Muscle of leg (tissue), 16 donors: ENCODE measurements at places on chromosomes 4 and X.

- DNase-seq = no peak
Observed at GRCh38 chr4:182929296-182929695, 12.1 kb upstream of the DCTD start.

DNA sequence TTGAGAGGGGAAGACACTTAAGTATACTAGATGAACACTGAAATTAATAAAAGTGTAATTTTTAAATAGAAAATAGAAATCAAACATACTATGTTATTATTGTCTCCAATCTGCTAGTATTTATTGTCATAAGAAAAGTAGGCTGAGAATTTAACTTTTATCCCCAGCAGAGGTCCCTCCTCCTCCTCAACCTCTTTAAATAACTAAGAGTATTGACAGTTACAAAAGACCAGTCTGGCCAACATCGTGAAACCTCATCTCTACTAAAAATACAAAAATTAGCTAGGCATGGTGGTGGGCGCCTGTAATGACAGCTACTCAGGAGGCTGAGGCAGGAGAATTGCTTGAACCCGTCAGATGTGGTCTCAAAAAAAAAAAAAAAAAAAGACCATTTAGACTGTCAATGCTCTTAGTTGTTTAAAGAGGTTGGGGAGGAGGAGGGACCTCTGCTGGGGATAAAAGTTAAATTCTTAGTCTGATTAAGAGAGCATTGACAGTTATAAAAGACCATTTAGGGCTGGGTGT is 4.2 kb downstream of the SLC30A9 start:
- DNase-seq = no peak

DNA sequence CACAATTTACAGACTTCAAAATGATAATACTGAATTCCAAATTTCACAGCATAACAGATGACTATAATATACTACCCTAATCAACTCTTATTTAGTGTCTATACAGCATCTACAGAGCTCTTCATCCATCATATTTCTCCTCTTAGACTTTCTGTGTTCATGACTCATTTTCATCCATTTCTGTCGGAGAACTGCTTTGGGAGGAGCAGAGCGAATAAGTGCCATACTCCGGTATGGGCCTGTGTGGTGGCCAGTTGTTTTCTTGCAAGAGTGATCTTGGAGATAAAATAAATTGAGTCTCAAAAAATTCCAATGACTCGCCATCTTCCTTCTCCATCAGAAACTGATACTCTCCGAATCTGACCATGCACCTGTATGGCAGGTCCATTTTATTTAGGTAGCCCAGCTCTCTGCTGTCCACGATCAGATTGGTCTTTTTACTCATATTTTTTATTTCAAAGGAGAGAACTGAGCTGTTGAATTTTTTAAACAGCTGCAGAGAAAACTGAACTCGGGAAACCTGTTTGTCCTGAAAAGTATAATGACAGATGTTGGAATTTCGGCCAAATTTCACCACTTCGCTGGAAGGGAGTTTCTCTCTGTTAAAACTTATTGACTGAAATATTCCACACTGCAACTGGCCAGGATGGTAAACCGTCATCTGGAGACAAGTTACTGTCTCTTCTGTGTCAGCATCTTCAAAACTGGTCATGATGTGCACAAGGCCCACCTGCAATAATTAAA is 7.8 kb downstream of the TIFA start:
- peak; percentile 16 for DNase-seq

DNA sequence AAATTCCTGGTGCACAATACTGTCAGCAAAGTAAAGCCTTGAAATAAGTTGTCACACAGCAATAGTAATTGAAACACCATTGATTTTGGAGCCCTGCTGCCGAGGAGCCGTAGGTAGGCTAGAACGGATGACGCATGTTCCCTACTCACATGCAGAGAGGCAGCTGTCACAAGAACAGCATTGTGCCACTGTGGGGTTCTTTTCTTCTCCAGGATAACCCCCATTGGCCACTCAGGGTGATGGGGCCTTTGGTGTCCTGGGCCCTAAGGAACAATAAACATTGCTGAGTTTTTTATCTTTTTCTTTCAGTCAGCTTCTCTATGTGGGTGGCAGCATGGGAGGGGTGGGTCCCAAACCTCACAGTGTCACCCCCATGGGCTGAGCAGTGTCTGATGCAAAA is 542.3 kb downstream of the BCOR start:
- DNase-seq = no peak

GRCh38 chrX:86830685-86831084 is 682.4 kb downstream of the DACH2 start:
- DNase-seq = no peak

DNA sequence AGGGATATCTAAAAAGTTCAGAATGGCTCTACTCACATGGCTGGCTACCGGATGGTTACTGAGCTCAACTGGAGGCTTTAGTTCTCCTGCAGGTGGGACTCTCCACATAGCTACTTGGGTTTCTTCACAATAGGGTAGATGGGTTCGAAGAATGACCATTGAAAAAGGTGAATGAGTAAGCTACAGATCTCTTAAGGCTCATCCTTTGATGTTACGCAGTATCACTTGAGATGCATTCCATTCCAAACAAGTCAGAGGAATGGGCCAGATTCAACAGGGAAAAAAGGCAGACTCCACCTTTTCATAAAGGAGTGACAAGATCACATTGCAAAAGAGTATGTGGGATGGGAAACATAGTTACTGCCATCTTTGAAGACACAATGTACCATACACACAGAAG is 52.6 kb downstream of the DDX53 start:
- no peak for DNase-seq

GRCh38 chr4:38787693-38788092 is 4.9 kb upstream of the TLR10 start:
- DNase-seq = no peak

GRCh38 chr4:110124711-110125110 is 73.7 kb downstream of the ELOVL6 start:
- DNase-seq = no peak

DNA sequence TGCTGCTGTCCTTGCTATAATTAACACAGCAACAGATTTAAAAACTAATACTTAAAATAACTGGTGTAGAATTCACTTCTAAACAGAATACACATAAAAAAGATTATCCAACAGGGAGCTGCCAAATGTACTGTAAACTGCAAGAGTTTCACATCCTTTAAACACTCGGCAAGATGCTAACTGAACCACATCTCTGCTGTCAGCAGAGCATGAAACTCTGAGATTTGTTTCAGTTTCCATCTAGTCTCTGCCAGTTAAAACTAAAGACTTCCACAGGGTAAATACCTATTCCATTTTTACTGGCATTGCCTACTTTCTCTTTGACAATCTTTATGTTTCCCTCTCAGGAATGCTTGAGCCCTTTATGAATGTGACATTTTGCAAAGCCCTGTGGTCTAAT is 127.7 kb downstream of the SLC7A11 start:
- DNase-seq = peak; percentile 80

- no peak for DNase-seq
Observed at GRCh38 chrX:129698150-129698549, 40.6 kb upstream of the XPNPEP2 start.

GRCh38 chr4:91256751-91257150 is 1047.0 kb upstream of the GRID2 start:
- DNase-seq = no peak

- DNase-seq = no peak
Observed at GRCh38 chr4:6231663-6232165, 31.4 kb upstream of the JAKMIP1 start.

- peak; percentile 78 for DNase-seq
Observed at GRCh38 chrX:149074398-149074797, 430.7 kb downstream of the IDS start.

DNA sequence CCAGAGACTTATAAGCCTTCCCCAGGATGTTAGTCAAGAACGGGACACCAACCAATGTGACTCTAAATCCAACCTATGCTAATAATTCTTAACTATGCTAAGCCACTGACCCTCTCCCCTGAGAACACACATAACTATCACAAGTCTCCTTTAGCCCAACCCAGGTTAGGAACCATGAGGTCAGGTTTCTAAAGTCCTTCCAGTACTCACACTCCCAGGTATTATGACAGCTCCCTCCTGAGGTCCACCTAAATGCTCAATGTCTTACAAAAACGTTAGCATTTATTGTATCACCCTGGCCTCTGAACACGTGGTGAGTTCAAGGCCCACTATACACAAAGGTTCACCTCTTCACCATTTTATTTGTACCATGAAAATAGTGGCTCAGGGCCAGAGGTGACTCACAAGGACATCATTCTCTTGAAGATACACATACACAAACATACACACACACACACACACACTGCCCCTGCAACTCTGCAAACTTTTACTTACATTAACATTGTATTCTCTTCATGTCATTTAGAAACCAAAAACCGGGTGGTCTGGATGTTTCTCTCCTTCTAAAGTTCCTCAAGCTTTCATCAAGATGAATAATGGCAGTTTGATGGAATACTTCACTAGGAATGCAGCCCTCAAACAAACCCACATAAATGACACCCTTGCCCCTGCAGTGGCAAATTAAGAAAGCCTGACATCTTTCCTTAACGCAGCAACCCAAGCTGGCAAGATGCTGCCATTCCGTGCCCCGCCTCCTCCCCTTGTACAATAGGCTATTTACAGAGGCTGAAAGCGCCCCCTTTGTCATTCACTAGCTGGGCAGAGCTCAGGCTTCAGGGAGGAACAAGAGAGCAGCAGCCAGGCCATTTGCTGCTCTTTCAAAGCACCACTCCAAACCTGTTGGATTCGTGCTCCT is 17.7 kb downstream of the ACSL1 start:
- DNase-seq = no peak

DNA sequence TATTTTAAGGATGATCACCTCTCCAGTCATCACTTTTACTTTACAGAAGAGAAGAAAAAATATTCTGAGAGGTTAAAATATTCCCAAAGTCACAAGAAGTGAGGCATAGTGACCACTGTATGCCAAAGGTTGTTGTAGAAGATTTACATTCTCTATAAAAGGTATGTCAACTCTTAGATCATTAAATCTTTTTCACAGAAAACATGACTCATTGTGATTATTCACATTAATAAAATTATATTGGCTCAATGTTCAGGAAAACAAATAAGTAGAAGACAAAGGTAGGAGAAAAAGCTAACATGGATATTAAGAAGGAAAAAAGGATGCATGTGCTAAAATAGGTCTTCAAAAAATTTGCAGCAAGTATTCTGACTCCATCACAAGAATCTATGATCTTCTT is 82.0 kb downstream of the ADAMTS3 start:
- DNase-seq = no peak

GRCh38 chr4:771464-771863 is 54.5 kb downstream of the CPLX1 start:
- DNase-seq = no peak

DNA sequence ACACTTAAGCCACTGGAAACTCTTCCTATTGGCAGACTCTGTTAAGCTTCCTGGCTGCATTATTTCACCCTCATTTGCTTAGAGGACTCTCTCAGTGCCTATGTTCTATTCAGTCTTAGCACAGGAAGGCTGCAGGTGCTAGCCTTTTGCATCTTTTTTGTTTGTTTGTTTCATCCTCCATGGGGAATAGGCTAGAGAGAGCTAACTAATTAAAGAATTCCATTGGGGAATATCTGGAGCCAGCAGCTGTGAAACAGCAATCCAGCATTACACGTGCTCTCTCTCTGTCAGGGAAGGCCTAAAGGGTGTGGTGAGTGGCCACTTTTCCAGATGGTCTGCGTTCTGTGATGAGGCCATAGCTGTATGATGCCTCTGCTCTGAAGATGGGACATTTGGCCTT is 633.6 kb downstream of the SPRY1 start:
- peak; percentile 97 for DNase-seq

GRCh38 chrX:22378296-22378695 is 105.6 kb downstream of the CBLL2 start:
- DNase-seq = no peak

DNA sequence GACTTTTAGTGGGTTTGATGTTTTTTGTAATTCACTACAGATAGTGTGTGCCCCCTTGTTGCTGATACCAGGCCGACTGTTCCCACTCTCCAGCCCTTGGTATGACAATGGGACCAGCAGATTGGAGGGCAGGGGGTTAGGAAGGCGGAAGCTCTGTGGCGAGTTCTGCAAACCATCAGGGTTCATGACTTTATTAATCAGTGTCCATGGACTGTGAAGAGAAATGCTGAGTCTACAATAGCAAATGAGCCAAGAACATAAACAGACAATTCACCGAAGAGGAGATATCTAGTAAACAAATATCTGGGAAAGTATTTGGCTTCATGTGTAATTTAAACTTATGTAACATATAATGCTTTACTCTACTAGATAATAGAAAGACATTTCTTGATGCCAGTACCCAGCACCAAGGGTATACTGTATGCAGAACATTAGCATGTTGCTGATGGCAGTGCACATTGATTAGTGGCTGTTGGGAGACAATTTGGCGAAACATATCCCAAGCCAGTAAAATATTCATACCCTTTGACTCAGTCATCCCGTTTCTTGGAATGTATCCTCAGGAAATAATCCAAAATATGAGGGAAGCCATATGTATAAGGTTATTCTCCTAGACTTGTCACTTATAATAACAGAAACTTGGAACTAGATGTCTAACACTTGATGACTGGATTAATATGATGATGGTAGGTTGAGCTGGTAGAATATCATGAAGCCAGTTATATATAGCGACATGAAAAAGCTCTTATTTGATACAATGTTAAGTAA is 169.4 kb downstream of the PTTG2 start:
- DNase-seq = peak; percentile 73

GRCh38 chr4:13036841-13037240 is 447.3 kb downstream of the RAB28 start:
- no peak for DNase-seq

DNA sequence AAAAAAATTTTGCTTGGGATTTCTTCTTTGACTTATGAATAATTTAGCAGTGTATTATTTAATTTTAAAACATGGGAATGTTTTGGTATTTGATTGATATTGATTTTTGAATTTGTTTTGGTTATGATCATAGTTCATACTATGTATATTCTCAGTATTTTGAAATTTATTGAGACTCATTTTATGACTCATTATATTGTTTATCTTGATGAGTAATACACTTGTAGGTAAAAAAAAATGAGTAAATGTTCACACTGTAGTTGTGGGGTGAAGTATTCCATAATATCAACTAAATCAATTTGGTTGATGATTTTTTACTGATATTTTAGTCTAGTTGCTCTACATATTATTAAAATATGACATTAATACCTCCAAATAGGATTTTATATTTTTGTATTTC is 1142.2 kb downstream of the ADGRL3 start:
- no peak for DNase-seq

- DNase-seq = peak; percentile 61
Observed at GRCh38 chr4:38691251-38692008, 27.4 kb downstream of the KLF3 start.

- no peak for DNase-seq
Observed at GRCh38 chr4:142079959-142080358, 443.6 kb downstream of the IL15 start.

DNA sequence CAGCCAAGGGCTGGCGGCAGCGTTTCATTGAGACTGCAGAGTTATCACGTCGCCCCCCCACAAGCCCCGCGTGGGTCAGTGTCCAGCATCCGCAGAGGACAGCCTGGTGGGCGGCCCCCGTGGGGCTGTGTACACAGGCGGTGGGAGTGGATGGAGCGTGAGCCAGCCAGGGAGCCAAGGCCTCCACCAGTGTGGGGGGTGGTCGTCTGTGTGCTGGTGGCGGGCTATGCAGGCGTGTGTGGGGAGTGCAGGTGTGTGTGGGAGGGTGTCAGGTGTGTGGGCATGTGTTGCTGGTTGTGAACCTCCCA is 56.5 kb upstream of the NKX1-1 start:
- DNase-seq = no peak

- DNase-seq = peak; percentile 23
Observed at GRCh38 chr4:145266881-145267280, 86.5 kb upstream of the OTUD4 start.
